ENCODE measurements at places on chromosomes 13 and 19.
A peak's percentile ranks its signal among the peaks of the same experiment; 100 is the strongest.

DNA sequence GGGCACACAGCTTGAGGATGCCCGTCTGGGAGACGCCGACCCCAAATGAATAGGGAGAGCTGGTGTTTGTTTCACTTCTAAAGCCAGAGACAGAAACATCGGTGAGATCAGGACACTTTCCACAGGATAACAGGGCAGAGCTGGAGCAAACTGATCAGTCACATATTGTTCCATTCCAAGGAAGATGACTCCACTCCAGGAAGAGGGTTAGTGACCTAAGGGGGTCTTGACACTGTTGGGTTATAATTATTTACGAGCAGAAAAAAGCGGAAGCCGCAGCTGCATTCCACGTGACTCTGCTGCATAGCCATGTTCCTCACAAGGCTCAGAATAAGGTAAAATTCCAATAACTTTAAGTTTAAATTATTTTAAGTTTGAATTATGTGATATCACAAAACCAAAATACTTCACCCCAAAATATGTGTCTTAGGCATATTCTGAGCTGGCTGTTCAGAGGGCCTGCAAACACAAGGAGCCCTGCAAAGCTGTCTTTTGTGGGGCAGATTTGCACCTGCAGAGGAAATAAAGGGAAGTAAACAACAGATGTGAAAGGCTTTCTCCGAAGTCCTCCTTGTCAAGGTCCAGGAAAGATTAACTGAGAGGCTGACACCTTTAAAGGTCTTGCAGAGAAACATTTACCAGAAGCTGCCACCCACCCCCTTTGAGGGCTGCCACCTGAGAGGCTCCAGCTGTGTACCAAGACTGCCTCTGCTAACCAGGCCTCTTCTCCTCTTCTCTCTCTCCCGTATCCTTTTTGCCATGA is 819.2 kb downstream of the UQCRFS1 start:
- no peak for DNase-seq

DNA sequence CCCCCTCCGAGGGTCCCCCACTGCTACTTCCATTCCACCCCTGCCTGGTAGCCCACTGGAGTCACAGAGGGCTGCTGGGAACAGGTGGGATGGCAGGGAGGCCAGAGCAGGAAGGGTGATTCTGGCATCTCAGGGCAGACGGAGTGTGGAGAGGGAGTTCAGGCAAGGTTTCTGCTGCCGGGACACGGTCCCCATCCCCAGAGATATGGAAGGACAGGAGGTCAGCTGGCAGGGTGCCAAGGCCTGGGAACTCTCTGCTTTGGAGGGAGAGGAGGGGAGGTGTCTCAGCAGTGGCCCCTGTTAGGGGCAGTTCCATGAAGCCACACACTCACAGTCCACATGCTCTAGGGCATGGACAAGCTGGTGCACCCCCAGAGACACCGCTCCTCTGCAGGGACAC is 68.1 kb downstream of the CHST8 start:
- DNase-seq: no peak

- DNase-seq: no peak
Measured at GRCh38 chr13:76937281-76937820, 11.0 kb upstream of the ACOD1 start.

DNA sequence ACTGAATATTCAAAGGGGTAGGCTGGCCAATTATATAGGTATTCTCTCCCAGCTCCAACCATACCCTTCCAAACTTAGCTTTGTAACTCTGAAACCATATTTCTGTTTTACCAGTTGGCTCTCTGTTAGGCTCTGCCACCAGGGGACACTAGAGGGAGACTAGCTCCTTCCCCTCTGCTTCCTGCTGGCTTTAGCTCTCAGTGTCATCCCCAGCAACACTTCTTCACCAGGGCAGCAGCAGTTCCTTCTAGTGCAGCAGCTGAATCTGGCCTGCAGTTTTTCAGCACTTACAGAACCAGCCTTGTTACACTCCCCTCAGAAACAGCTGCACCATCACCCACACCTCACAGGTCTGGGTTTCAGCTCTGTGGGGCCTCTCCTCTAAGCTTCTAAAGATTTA is 51.0 kb upstream of the DOCK9 start:
- peak; percentile 24 for DNase-seq

- no peak for DNase-seq
Measured at GRCh38 chr13:86760620-86761019, 910.6 kb upstream of the SLITRK5 start.

Data from hematopoietic multipotent progenitor cell treated with erythropoietin and hydrocortisone succinate and interleukin-3 and kit ligand, for 17 days (in vitro differentiated cells).